Activated CD4-positive, CD25-positive, alpha-beta regulatory T cell (primary cell): ENCODE measurements at places on chromosomes 7 and 10.

DNA sequence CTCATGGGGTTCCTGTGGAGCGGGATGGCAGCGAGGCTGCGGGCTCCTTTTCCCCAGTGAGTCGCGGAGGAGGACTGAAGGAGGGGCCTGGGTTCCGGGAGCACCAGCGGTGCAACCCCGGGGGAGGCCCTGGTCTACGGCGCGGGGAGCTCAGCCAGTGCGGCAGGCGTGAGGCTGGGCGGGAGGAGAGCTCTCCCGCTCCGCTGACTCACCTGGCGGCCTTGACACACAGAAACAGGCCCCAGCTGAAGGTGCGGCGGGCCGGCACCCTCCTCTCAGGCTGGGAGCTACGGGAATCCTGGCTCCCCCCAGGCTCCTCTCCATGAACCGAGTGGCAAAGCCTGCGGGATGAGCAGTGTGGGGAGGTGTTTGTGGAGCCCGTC, 6.8 kb upstream of the NOM1 start:
- no peak for DNase-seq

DNA sequence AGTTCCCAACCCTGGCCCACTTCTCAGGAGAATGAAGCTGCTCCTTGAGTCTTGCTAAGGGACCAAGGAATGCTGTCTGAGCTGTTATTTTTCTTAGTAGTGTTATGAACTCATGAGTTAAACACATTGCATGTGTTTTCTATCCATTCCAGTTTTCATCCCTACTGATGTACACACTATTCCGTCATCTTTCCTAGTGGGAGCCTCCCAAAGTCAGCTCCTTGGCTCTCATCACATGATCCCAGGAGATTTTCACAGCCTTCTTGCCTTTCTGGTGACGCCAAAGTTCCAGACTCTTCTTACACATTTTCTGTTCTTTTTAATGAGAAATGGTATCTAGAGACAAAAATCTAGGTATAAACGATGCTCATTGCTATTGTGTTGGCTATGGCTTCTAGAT, 8.4 kb upstream of the C10orf71 start:
- DNase-seq: no peak

DNA sequence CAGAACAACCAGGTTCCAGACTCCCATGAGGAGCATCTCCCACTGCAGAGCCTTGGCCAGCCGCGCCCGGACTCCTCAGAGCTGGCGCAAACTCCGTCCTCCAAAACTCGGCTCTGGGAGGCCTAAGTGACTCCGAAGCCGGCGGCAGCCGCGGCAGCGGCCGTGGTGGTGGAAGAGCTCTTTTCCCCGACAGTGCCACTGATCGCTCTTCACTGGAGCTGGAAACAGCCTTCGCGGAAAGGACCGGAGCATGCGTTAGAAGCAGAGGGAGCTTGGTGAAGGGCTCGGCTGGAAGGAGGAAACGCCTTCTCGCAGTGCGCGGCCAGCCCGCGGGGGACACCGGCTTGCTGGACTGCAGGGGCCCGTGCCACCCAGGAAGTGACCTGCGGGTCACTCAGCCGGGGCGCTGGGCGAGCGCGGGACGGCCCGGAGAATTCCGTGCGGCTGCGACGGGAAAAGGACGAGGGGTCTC, 5.0 kb upstream of the HOXA13 start:
- no peak for DNase-seq

DNA sequence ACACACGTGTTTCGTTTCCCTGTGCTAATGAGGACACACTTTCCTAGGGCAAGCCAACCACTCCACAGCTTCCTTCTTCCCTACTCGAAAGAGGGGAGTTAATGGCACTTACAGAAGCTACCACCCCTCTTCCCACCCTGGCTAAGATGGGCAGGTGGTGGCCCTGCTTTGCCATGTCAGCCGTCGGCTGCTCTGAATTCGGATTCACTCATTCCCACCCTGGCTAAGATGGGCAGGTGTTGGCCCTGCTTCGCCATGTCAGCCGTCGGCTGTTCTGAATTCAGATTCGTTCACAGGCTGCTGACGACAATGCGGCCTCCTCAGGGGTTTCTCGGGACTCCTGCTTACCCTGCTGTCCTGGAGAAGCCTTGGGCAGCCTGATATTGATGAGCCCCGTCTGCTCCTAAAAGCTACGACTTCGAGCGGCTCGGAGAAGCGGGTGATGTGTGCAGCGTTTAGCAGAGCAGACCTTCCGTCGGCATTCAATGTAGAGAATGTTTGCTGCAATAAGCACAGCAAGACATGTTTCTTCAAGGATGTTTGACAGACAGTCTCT, 56.2 kb upstream of the PPP2R2D start:
- no peak for DNase-seq

- DNase-seq: no peak
Observed at GRCh38 chr7:4682621-4683042, 537 bp downstream of the FOXK1 start.

- DNase-seq: no peak
Observed at GRCh38 chr10:33901166-33901565, 566.7 kb upstream of the NRP1 start.
